Fibroblast of the aortic adventitia (primary cell): ENCODE measurements at places on chromosomes 3 and 15.

DNA sequence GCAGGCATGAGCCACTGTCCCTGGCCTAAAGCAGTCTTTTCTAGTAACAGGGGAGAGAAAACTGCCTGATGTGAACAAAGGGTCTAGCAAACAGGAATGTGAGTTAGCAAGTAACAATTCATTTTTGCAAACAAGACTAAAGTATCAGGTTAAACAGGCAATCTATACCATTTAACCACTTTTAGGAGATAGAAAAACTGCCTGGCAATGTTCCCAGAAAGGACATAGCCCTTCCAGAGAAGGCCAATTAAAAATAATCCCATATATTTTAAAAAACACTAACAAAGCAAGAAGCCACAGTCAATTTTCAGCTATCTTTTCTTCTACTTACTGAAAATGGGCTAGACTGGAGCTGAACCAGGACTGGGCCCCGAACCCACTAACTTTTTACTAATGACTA, 6.3 kb downstream of the RBSN start:
- DNase-seq = peak; percentile 21

- no peak for DNase-seq
Observed at GRCh38 chr3:82082796-82083195, 321.4 kb upstream of the GBE1 start.

DNA sequence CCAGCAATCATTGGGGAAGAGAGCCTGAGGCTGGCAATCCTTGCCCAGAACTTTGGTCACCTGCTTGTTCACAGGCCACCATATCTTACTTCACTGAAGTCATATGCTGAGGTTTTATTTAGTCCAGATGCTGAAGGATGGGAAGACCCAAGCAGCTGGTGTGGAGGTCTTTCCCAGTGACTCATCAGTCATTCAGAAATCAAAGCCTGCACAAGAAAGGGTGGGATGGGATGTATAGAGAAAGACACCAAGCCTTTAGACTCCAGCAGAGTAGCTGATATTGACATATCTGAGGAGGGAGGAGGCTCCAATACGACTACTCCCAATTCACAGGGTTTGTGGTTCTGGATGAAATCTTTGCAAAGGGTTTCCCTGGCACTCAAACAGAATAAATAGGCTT, 13.0 kb upstream of the PHLDB2 start:
- DNase-seq = peak; percentile 62

GRCh38 chr3:20462226-20462625, 276.2 kb upstream of the SGO1 start:
- DNase-seq = no peak

GRCh38 chr15:31457631-31458526, 131.2 kb downstream of the KLF13 start:
- DNase-seq = peak; percentile 71

DNA sequence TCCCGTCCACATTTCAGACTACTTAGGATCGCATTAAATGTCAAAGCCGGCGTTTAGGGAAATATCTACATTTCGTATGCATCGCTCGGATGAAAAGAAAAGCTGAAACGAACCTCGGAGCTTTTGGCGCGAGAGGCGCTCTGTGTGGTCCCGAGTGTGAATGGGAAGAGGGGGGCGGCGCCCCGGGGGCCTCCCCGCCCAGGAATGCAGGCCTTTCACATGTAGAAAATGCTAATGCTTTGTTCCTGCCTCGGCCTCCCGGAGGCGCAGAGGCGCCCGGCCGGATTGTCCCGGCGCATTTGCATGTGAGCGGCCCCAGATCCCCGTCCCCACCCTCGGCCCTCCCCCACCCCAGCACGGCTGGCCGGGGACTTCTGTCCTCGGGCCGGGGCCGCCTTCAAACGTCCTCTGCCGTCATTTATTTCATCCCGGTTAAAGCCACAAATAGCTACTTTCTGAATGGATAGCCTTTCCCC, 37.0 kb upstream of the TRIM71 start:
- peak; percentile 25 for DNase-seq

GRCh38 chr3:77967621-77968020, 927.7 kb downstream of the ROBO2 start:
- no peak for DNase-seq

DNA sequence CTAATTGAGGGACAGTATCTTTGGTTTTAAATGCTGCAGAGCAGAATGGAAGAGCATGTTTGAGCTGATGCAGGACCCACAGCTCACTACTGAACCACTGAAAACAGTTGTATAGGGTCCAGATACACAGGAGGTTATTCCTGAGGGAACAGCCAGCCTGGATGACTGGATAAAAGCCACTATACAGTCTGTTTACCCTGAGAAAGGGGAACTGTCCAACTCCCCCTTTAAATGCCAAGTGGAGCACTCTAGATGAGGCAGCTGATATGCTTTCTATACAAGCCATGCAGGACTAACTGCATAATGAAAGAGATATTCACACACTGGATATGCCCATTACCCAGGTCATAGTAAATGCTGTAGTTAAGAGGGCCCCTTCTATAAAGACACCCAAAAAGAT, 138.6 kb downstream of the IMPG2 start:
- no peak for DNase-seq

DNA sequence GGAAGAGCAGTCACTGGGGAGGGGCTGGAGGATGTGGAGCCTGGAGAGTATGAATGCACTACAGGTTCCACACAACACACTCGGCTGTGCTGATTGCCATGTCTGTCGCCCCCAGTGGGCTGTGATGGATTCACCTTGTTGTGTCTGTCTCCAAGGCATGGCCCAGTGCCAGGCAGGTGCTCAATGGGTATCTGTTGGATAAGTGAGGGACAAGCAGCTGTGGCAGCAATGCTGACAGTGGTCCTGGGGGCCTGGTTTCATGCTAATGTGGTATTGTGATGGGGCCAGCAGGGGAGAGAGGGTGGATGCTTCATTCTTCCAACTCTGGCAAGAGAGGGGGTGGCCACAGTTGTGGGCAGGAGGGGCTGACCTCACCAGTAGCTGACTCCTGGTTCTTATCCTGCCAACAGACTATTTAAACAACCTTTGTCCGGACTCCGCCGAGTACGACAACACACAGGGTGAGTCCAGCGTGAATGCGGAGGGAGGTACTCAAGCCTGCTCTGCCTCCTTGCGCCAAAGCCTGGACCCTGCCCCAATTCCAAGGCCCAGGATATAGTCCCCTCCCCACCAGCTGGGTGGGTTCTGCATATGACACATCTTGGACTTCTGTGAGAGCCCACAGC, 47.3 kb upstream of the NR2C2 start:
- DNase-seq = no peak

- no peak for DNase-seq
Observed at GRCh38 chr3:39221141-39221530, 28.7 kb upstream of the XIRP1 start.

- DNase-seq = peak; percentile 47
Observed at GRCh38 chr15:68278595-68279405, 1.3 kb downstream of the FEM1B start.

DNA sequence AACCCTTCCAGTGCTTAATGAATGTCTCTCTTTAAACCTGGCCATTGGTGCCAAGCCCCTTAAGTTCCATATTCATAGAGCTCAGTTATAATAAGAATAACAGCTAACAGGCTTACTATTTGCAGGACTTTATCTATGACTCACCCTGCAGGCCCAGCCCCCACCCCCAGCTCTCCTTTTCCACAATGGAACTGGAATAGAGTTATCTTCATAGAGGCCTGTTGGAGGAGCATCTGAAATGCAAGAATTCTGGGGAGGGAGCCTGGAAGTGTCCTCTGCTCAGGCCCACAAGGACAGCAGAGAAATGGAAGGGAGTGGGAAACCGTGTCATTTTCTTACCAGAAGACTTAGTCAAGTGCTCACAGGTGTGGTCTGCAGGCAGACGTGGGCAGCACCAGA, 52.8 kb downstream of the SEMA5B start:
- peak; percentile 79 for DNase-seq

DNA sequence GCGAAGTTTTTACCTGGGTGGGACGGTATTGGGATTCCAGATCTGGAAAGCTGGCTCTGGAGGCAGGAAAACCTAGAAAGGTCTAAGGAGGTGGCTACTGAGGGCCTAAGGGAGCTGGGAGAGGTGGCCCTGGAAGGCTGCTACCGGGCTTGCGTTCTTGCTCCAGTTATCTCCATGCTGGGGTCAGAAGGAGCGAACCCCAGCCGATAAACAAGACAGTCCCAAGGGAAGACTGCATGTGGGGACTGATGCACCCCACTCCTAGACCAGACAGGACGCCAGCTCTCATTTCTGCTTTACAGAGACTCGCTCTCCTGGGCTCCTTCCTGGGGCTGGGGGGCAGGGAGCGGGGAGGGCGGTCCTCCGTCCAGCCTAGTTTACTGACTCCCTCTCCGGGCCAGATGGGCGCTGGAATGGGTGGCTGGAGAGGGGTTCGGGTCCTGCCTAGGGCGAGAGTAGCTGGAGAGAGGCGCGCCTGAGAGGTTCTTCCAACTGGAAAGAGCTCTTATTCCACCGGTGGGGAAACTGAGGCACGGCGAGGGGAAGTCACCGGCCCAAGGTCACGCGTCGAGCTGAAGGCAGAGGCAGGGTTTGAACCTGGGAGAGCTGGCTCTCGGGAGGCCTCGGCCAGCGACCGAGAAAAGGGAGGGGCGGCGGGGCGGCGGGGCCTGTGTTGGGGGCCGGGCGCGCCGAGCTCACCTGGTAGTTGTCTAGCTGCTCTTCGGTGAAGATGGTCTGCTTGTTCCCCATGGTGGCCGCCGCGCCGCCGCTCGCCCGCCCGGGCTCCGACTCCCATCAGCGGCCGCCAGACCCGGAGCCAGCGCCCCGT, 565 bp downstream of the CIB2 start:
- no peak for DNase-seq

GRCh38 chr3:66450390-66451022, 50.3 kb downstream of the LRIG1 start:
- peak; percentile 89 for DNase-seq

DNA sequence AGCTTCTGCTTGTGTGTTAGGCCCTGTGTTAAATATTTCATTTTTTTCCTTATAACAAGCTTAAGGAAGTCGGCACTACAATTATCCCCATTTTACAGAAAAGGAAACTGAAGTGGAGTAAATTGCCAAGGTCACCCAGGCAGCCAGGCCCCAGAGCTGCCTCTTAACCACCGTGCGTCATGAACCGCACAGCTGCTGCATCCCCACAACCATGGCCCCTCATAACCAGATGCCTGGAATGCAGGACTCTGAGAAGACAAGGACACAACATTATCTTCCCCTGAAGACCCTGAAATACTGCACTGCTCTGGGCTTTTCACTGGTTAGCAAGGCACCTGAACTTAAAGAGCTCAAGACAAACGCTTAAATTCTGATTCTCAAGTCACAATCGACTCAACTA, 14.6 kb downstream of the LRIG1 start:
- DNase-seq = no peak

DNA sequence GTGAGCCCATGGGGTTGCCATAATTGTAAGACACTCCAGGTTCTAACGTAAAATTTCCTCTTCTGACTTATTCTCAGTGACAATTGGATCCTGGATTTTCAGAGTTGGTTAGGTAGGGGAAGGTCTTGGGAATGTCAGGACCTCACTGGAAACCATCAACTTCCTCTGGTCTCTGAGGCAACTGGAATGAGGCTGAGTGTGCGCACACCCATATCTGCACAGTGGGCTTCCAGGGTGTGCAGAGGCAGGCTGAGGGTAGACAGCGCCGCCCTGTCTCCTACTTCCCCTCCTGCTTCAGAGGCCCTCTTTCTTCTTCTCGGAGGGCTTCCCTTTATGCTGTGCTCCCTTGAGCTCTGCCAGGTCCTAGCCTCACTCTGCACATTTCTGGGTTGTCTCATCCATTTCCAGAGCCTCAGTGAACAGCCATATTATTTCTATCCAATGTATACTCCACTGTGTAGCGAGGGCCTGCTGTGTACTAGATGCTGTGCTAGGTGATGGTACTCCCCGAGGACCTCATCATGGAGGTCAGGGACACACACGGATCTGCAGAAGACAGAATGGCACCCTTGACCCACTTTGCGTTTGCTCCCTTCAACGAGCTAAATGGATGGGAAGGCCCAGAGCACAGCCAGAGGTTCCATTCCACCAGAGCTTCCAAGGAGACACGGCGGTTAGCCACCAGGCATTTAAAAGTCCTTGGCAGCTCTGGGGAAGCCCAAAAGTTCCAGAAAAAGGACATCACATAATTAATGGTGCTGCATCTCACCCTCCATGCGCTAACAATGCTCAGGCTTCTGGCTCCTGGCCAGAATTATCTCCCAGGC, 18.3 kb downstream of the ACAA1 start:
- no peak for DNase-seq

DNA sequence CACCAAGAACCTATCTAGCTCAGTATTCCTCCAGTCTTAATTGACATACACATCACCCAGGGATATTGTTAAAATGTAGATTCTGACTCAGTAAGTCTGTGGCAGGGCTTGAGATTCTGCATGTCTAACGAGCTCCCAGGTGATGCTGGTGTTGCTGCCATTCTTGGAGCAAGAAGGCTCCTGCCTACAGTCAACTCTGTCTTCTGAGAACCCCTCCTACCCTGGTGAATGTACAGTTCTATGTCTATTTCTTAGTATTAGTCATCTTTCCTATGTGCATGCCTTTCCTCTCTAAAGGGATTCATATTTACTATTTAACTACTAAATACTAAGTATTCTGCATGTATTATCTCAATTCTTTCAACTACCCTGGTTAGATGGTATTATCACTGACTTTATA, 268.7 kb downstream of the EDEM1 start:
- no peak for DNase-seq

DNA sequence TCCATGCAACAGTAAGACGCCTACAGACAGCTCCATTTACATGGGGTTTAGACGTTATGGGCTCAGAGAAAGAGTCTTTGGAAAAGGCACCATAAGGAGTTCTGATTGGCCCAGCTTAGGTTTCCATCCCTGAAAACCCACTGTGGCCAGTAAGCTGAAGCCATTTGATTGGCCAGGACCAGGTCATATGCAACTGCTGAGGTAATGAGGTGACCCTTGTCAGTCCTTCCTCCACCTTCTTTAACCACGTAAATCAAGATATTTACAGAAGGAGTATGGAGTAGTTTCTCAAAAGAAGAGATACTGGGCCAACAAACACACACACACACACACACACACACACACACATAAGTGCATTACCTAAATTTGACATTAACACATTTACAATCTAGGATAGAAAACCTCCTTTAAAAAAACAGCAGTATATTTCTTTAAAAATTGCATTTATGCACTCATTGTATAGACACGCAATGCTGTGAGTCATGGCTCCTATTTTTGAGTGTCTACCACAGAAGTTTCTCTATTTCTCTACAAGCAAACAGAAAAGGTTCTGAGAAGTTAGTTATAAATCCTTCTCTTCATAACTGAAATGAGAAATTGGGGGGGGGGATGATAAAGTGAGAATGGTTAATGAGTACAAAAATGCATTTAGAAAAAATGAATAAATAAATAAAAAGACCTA, 16.3 kb upstream of the MB21D2 start:
- DNase-seq = peak; percentile 34
